ENCODE measurements at places on chromosomes 7 and 10. TPM values are rescaled to one million over a fixed set of nuclear protein-coding genes. Genes with fewer than 3 reads are reported as not detected.

DNA sequence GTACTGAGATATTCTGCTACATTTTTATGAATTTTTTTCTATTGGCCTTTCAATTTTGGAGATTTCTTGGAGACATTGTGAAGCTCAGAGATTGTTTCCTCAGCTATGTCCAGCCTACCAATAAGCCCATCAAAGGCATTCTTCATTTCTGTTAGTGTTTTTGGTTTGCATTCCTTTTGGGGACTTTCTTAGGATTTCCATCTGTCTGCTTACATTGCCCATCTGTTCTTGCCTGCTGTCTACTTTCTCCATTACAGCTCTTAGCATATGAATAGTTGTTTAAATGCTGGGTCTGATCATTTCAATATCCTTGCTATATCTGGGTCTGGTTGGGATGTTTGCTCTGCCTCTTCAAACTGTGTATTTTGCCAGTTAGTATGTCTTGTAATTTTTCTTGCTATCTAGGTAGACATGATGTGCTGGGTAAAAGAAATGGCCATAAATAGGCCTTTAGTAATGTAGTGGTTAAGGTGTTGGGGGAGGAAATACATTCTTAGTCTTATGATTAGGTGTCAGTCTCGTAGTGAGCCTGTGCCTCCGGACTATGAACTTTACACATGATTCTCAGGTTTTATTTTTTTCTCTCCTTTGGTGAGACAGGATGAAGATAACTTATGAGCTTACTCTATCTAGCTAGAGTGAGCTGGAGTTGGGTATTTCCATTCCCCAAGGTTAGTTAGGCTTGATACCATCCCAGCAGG is 32.6 kb upstream of the NME8 start:
- no peak for DNase-seq

Gene PDK4
- 6.3 TPM for total RNA-seq

GRCh38 chr7:7771452-7771851 is 53.0 kb upstream of the RPA3 start:
- DNase-seq, result no peak

Gene LIPM
- not detected for total RNA-seq

- DNase-seq, result no peak
Observed at GRCh38 chr10:7647062-7647664, 19.6 kb downstream of the ITIH5 start.

DNA sequence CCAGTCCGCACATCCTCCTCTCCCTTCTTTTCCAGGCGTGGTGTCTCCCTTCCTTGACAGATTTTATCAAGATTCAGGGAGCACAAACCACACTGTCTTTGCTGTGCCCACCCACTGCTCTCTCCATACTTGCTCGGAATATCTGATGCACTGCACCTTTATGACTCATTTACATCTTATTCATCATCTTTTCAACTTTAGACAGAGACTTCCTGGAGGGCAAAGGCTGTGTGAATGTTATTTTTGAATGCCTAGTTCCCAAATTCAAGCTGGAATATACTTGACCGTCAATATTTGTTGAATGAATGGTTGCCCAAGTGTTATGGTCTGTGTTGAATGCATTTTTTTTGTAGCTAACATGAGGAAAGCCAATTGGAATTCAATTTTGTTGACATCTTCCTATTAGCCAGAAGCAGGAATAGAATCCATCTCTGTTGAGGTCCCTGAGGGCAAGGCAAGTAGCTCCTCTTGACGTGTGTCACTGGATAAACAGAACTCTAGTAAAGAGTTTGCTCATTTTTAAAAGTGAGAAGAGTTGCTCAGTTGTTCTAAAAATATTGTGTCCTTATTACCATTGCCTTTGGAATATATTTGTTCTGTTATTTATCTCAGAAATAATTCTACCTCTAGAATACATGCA is 95.0 kb downstream of the KLF6 start:
- no peak for DNase-seq

GRCh38 chr7:2601907-2602306 is 29.9 kb upstream of the TTYH3 start:
- DNase-seq, result no peak

DNA sequence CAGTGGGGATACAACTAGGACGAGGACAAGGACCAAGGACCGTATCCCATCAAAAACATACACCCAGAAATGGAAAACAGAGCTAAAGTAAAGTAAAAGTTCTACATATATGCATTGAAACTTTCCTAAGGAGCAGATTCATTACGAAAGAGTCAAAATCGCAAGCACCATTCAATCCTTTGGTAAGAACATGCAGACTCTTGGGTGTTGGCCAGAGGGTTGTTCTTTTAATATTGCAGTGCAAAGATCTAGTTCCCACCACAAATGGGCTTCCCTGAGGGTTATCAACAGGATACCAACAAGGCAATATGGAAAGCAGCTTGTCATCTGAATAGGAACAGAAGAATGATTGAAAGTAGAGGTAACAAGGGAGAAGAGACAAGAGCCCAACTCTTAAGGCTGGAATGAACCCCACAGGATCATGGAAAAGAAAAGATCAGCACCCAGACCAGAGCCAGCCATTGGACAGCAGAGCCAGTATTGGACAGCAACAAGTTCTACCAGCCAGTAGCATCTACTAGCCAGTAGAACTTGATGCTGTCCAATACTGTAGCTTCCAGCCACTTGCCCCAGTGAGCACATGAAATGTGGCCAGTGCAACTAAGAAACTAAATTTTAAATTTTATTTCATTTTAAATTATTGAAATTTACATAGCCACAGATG is 66.0 kb downstream of the OSBPL3 start:
- DNase-seq, result no peak

- no peak for DNase-seq
Observed at GRCh38 chr10:50619882-50620281, 3.9 kb downstream of the SGMS1 start.

GRCh38 chr7:109386959-109387358 is 817.3 kb downstream of the DNAJB9 start:
- no peak for DNase-seq

GRCh38 chr10:86730227-86730626 is 26.2 kb upstream of the BMPR1A start:
- DNase-seq, result peak; percentile 69

DNA sequence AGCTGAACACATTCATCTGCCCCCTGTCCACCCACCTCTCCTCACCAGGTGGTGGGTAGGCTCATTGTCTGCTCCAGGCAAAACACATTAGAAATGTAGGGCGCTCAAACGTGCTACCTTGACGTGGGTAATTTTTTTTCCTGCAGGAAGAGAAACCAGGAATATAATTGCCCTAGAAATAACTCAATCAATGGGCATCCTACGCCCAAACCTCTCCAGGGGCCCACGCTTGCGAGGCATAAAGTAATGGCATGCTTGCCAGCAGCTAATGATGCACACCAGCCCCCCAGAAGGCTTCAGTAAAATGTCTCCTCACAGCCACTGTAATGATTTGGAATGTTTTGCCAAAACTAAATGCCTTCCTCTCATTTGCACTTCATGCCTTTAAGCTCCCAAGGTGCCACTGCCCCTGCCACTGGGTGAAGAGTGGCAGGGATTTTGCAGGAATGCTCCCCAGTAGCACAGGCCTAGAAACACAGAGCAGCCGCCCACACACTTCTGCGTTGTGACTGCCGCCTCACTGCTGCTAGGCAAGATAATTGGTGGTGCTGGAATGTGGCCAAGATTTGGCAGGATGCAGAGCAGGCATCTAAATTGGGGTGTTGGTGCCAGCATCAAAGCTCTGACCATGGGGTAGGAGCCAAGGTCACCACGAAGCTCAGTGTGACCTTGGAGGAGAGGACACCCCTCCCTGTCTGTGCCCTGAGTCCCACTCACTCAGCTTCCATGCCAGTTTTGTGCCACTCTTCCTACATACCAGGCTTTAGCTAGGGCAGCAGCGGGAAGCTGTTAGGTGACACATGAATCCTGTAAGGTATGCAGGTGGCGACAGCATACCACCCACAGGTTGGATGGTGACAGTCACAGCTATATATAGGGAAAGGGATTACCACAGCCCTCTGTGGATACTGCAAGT is 48.7 kb upstream of the PPP1R3C start:
- no peak for DNase-seq
